Stimulated activated CD4-positive, alpha-beta T cell treated with anti-CD3 and anti-CD28 coated beads, Interleukin-4, amount 100 ng/mL, for 24 hours (primary cell): ENCODE measurements at places on chromosomes 11 and 22.

- DNase-seq: no peak
Measured at GRCh38 chr11:20061776-20062175, 98.5 kb downstream of the DBX1 start.

GRCh38 chr22:46112405-46112804, 37.9 kb upstream of the PPARA start:
- DNase-seq: no peak

GRCh38 chr11:14270690-14271542, 88.1 kb downstream of the RRAS2 start:
- no peak for DNase-seq

GRCh38 chr11:46537121-46537520, 56.7 kb downstream of the AMBRA1 start:
- no peak for DNase-seq

GRCh38 chr11:114162719-114163123, 103.2 kb downstream of the ZBTB16 start:
- no peak for DNase-seq

DNA sequence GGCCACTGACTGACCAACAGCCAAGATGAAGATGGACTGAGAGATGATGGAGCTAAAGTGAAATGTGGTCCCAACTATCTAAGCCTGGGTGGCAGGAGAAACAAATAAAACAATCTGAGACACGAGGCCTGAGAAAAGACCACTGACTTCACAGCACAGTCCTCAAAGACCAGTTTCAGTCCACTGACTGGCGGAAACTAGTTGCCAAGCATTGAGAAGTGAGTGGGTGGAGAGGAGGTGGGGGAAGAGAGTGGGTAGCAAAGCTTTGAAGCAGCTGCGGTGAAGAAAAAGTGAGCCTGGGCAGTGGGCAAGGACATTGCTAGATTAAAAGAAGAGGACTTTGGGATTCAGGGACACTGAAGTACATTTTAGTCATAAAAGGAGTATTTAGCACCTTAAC, 1.9 kb downstream of the MS4A1 start:
- DNase-seq: no peak

GRCh38 chr11:94494126-94494680, 419 bp downstream of the ANKRD49 start:
- DNase-seq: no peak

DNA sequence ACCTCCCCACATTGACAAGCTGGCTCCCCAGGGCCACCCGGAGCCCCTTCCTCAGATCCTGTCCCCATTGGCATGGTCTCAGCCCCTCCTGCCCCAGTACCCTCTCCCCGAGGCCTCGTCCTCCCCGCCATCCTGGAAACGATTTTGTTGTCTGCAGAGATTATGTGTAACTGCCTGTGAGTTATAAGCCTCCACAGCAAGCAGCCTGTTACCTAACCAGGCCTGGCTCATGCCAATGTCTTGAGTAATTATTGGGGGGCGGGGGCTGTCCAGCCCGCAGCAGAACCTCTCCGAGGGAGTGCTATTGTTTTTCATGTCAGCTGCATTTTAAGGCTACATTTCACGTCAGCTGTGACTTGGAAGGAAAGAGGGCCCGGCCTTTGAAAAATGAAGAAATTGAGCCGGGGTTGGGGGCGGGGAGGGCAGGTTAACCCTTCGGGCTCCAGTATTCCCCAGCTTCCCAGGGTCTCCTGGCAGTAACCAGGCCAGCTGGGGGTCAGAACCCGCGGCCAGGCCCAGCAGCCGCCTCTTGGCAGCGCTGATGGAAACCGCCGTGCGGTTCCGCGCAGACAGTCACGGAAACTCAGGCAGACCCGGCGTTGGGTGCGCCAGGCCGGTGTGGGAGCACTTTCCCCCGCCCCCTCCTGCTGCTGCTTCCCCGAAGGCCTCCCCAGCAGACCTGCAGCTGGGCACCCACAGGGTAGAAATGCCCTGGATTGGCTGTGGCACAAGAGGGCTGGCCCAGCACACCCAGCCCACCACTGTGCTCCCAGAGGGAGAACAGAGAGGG, 59.5 kb downstream of the CDKN1C start:
- DNase-seq: no peak

GRCh38 chr11:61769169-61769920, 16.9 kb downstream of the MYRF start:
- no peak for DNase-seq

DNA sequence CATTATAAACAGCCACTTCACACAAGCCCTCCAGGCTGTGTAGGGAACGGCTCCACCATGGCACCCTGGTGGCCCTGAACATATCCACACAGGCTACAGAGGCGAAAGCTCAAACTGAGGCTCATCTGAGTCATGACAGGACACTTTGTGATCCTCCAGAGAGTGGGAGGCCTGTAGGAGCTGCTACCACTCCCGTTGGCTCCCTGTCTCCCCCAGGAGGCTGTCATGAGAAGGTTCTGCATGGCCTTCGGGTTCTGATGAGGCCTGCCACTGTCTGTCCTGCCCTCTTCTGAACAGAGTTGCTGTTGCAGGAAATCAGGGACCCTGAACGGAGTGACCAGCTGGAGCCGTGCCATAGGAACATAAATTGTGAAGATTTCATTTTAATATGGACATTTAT, 23.8 kb upstream of the ALDH3B2 start:
- peak; percentile 7 for DNase-seq

- no peak for DNase-seq
Measured at GRCh38 chr11:85164743-85165142, 462.4 kb downstream of the DLG2 start.

GRCh38 chr11:6962141-6962540, 35.9 kb downstream of the ZNF215 start:
- no peak for DNase-seq

GRCh38 chr11:11998091-11998781, 10.2 kb downstream of the DKK3 start:
- DNase-seq: no peak

DNA sequence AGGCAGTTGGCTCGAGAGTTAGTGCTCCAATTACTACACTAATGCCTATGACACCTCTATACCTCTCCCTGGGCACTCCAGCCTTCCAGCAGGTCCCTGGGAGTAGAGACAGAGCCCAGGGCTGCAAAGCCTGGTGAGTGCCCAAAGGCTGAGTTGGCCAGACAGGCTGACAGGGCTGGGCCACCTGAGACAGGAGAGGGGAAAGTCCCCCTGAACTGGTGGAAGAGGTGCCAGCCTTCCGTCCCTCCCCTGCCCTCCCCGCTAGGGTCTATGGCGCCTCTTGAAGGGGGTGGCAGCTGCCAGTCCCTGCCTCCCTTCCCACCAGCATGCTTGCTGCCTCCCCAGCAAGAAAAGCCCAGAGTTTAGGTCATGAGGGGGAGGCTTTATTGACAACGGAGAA, 3.0 kb downstream of the KCNJ11 start:
- DNase-seq: no peak

DNA sequence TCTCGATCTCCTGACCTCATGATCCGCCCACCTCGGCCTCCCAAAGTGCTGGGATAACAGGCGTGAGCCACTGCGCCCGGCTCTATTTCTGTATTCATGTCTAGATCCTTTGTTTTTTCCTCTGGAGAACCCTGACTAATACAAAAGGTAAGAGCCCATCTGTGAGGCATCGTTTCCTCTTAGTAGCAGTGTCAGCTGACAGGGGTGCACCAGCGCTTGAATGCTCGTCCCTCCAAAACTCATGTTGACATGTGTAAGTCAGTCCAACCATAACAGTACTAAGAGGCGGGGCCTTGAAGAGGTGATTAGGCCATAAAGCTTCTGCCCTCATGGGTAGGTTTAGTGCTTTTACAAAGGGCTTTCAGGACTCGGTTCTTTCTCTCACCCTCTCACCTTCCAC, 470.1 kb upstream of the B3GAT1 start:
- DNase-seq: no peak

GRCh38 chr11:116929414-116930090, 92.1 kb upstream of the APOA1 start:
- DNase-seq: no peak

- DNase-seq: no peak
Measured at GRCh38 chr11:316031-316701, 2.3 kb downstream of the IFITM1 start.

- DNase-seq: no peak
Measured at GRCh38 chr11:28833670-28834069, 725.5 kb downstream of the METTL15 start.

DNA sequence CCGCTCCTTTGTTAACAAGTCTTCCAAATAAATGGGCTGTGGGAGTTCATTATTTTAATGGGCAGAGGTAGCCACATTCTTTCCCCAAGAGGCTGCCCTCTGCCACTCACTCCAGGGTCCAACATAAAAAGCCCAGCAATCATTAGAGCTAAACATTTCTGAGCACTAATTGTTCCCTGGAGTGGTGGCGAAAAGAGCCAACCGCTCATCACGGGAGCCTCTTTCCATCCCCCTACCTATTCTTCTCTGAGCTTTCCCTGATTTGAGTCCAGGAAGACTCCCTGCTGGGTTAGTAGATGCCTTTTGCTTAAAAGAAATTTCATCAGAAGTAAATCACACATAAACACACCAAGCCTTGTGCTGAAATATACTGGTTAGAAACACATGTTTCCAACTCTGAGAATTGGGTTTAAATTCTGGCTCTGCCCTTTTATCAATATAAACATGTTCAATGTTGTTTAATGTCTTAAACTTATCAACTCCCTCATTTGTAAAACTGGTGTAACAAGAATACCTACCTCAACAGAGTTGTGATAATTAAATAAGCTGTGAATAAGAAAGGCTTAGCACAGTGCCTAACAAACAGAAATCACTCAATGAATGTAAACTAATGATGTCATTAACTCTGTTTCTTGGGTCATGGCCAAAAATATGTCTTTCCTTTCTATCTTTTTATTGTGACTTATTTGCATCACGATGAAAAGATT, at the start of gene OR5A2:
TSS of gene OR5A2 (minus strand) at position 53 of the 707 bp plus-strand sequence. CDS start 3,460 bp downstream, outside the sequence.
- DNase-seq: no peak

DNA sequence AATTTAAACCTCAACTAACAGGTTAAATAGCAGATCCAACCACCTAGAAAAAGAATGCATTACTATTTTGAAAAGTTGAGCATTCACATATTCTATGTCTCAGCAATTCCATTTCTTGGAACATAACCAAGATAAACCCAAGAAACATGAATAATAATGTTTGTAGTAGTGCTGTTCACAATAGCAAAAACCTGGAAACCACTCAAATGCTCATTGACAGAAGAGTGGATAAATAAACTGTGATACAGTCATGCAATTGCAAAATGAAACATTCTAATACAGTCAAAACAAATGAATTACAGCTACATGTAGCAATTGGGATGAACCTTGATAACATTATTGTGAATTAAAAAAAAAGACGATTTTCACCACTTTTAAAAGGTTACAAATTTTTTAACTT, 162.8 kb upstream of the TMEM45B start:
- DNase-seq: no peak

GRCh38 chr11:107961480-107961879, 33.2 kb downstream of the RAB39A start:
- no peak for DNase-seq

GRCh38 chr11:127242676-127243075, 242.1 kb upstream of the KIRREL3 start:
- DNase-seq: no peak

- no peak for DNase-seq
Measured at GRCh38 chr11:106306942-106307341, 229.5 kb downstream of the AASDHPPT start.

DNA sequence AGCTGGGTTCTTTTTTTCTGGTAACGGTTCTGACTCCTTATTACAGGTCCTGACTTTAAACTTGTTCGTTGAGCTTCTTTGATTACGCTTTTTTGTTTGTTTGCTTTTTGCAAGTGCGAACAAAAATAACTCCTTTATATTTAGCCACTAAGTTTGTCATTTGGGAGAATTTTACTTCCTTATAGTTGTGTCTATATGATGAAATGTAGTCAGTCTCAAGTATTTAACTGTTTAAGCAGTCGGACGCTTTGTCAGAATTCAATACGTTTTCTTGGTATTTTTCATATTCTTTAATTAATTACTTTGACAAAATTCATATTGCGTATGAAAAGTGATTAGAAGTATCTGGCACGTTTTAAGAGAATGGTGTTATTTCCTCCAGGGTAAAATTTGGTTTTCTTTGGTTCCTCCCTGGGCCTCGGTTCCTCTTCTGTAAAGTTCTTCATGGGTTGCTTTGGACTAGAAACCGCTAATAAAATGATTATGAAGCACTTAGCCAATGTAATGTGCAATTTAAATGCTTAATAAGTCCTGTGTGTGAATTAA, 1.3 kb downstream of the CBL start:
- no peak for DNase-seq

GRCh38 chr11:35367491-35367890, 51.9 kb downstream of the SLC1A2 start:
- no peak for DNase-seq

DNA sequence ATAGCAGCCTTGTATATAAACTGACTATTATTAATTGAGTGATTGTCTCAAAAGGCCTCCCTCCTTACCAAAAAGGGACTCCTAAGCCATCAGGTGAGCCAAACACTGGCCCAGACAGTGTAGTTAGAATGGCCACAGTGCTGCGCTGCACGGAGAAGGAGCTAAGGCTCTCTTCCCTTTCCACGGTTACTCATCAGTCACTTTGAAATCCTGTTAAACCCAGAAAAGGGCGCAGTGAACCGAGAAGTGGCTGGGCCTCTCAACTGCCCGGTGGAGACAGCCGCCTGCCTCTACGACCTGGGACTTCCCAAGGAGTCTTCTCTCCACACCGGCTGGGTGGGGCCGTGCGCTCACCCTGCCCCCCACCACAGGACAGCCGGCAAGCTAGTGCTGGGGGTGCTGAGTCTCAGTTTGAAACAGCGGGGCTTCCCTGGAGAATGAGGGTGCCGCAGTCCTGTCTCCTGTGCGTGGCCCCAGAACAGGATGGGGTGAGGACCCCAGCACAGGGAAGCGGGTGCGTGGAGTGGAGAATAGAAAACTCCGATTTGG, 1.3 kb downstream of the MYH9 start:
- DNase-seq: peak; percentile 61

DNA sequence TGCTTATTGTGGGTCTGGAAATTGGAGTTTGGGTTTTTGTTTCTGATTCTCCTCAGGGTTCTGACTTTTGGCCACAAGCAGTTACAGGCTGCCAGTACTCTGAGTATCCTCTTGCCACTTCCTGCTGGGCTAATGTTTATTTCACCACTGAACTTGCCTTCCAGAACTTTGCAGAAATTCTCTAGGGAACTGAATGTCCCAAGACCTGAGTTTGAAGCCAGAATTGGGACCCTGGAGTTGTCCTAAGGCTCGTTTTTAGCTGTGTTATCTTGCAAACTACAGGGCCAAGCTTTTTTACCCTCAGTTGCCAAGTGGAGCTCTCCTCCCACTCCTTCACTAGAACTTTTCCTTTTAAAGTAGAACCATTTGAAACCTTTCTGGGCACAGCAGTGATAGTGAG, 89.9 kb downstream of the FAT3 start:
- DNase-seq: no peak

GRCh38 chr11:71383461-71383860, 64.7 kb downstream of the DHCR7 start:
- no peak for DNase-seq

- DNase-seq: no peak
Measured at GRCh38 chr11:76695771-76696170, 25.2 kb upstream of the LRRC32 start.

- DNase-seq: no peak
Measured at GRCh38 chr11:76801225-76801624, 18.1 kb downstream of the TSKU start.
